ENCODE measurements at places on chromosomes 7 and 10. TPM values are rescaled to one million over a fixed set of nuclear protein-coding genes. Genes with fewer than 3 reads are reported as not detected.

DNA sequence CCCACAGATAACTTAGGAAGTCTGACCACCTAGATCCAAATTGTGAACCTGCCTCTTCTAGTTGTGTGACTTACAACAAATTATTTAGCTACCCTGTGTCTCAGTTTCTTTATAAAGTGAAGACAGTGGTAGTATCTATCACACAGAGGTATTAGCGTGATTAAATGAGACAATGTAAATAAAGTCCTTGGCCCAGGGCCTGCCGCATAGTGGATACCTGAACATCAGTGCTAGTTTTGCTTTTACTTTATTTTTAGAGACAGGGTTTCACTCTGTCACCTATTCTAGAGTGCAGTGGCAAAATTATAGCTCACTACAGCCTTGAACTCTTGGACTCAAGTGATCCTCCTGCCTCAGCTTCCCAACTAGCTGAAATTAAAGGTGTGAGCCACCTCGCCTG is 177.1 kb downstream of the CDK14 start:
- DNase-seq, result no peak

Gene NRCAM
- 116 TPM for total RNA-seq

- DNase-seq, result no peak
Observed at GRCh38 chr7:100091411-100092181, 2.8 kb downstream of the COPS6 start.

DNA sequence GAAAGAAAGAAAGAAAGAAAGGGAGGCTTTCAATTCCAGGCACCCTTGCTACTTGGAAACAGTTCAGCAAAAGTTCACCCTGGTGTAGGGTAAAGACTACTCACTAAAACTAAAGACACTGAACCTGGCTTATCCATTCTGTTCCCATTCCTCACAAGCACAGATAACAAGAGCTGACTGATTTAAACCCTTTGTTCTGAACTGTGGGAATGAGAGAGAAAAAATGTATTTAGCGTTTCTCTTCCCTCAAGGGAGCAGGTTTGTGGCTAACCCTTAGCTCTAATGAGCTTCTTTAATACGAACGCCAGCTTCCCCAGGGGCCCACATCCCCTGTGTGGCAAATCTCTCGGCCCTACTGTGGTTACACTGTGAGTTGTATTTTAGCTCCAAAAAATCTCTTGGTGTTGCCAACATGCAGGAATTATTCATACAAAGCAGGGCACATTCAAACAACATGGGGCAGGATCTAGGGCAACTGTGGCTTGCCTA is 23.3 kb downstream of the PRTFDC1 start:
- DNase-seq, result peak; percentile 23

- peak; percentile 29 for DNase-seq
Observed at GRCh38 chr10:95544783-95545500, 16.2 kb downstream of the SORBS1 start.

All from renal cortical epithelial cell (primary cell).